Camera-type eye (tissue), 1 donor: ENCODE measurements at places on chromosomes 2 and 18. TPM values are rescaled to one million over a fixed set of nuclear protein-coding genes. Genes with fewer than 3 reads are reported as not detected.

The TUBA3E gene
- total RNA-seq: not detected

The VIT gene
- total RNA-seq: 38.7 TPM

The SCN7A gene
- total RNA-seq: 19.0 TPM

The CNGA3 gene
- 9.7 TPM for total RNA-seq

The RAX gene
- total RNA-seq: 111 TPM

The GRHL1 gene
- total RNA-seq: 12.4 TPM

The CNTNAP5 gene
- 16.3 TPM for total RNA-seq

The TUBA4B gene
- total RNA-seq: not detected

The DUSP2 gene
- 8.1 TPM for total RNA-seq

The MBD1 gene
- 104 TPM for total RNA-seq

The GAREM2 gene
- 5.5 TPM for total RNA-seq

The C18orf54 gene
- 11.0 TPM for total RNA-seq

The OR6B2 gene
- not detected for total RNA-seq

The MPPE1 gene
- 38.1 TPM for total RNA-seq

The CHST10 gene
- 27.2 TPM for total RNA-seq

The CLIP4 gene
- total RNA-seq: 81.7 TPM

The IL36A gene
- total RNA-seq: not detected

The MOCOS gene
- total RNA-seq: 1.2 TPM

The SNX17 gene
- 72.6 TPM for total RNA-seq
